ENCODE measurements at places on chromosomes 3 and 15. TPM values are rescaled to one million over a fixed set of nuclear protein-coding genes. Genes with fewer than 3 reads are reported as not detected.

GRCh38 chr15:96412045-96412905 lies 81.8 kb downstream of the NR2F2 start:
- peaks cover 57% of the 10 kb centered on the region for H3K27me3 ChIP-seq
- H3K4me1 ChIP-seq = peaks cover 17% of the 10 kb centered on the region
- no peak overlapping the region for H3K27ac ChIP-seq

OXTR gene
- 0.13 TPM for total RNA-seq

DNA sequence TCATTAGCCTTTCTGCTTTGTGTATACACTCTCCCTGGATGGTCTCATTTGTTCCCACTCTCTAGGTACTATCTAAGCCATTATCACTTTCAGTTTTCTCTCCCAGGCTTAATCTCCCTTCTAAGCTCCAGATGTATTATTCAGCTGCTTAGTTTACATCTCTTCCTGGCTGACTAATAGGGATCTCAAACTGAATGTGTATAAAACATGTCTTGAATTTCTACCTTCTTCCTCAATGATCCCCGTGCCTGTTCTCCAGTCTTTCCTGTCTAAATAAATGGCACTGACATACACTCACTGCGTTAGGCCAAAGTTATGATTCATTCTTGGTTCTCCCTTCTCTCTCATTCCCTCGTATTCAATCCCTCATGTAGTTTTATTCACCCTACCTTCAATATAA lies 127.3 kb downstream of the NR2F2 start:
- no peaks in the 10 kb centered on the region for H3K27me3 ChIP-seq
- H3K36me3 ChIP-seq = no peaks in the 10 kb centered on the region
- DNase-seq = no peak
- no peak overlapping the region for H3K27ac ChIP-seq
- H3K4me1 ChIP-seq = no peaks in the 10 kb centered on the region
- H3K4me3 ChIP-seq = no peak overlapping the region

DNA sequence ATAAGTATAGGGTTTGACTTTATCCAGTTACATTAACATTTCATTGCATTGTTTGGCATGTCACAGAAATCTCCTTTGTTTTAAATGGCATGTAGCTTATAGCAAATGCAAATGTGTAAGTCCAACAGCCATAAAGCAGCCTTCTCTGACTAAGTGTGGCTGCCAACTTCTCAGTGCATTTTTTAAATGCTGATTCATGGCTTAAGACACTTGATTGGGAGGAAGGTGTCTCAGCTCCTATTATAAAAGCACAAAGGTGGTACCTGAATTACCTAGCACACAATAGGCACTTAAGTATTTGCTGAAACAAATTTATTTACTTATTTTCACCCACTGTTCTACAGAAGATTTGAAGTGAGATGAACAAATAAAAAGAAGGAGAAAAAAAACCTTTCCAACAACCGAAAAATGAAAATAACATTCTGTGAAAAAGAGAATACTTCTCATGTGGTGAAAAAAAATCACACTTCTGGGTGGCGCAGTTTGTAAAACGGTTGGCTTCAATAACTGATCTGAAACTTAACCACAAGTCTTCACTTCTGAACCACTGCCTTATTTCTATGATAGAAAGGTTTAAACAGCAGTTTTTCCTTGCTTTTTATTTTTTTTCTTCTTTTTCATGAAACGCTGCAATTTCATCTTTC lies 105.5 kb upstream of the ICE2 start:
- no peaks in the 10 kb centered on the region for H3K4me1 ChIP-seq
- no peaks in the 10 kb centered on the region for H3K36me3 ChIP-seq
- H3K4me3 ChIP-seq = no peak overlapping the region
- no peak overlapping the region for H3K27ac ChIP-seq
- DNase-seq = no peak
